RWPE1 (cell line): ENCODE measurements at places on chromosomes 2 and 18.

DNA sequence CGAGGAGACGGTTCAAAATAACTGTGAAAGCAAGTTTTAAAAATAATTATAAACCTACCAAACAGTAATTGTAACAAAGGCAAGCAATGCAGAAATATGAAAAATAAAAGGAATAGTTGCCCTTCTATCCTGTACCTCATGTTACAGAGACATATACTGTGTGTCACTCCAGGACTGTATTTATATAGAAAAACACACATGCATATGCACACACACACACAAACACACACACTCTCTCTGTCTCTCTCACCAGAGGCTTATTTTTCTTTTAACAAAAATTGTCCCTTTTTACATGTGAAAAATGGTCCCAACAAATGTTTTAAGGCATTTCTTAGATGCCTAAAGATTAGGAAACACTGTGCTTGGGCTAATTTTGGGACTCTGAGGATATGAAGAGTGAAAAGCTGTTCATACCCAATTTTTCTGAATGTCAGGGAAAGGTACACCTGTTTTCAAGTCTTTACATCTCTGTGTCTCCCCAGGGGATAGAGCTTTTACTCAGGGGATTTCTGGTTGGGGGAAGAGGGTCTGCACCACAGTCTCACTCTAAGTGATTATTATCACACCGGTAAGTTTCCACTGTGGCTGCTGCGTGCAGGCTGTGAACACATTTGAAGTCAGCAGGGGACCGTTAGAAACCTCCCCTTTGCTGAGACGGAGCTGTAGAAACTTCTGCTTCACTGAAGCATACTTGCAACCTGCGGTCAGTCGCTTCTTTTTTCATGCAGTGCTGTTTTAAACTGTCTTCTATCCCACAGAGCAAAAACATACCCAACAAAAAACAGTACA lies 51.4 kb upstream of the SPAG16 start:
- no peak for DNase-seq

- no peak for DNase-seq
Measured at GRCh38 chr2:108833219-108833618, 46.6 kb downstream of the CCDC138 start.

GRCh38 chr2:141058556-141058955 lies 1072.3 kb downstream of the LRP1B start:
- DNase-seq, result no peak

DNA sequence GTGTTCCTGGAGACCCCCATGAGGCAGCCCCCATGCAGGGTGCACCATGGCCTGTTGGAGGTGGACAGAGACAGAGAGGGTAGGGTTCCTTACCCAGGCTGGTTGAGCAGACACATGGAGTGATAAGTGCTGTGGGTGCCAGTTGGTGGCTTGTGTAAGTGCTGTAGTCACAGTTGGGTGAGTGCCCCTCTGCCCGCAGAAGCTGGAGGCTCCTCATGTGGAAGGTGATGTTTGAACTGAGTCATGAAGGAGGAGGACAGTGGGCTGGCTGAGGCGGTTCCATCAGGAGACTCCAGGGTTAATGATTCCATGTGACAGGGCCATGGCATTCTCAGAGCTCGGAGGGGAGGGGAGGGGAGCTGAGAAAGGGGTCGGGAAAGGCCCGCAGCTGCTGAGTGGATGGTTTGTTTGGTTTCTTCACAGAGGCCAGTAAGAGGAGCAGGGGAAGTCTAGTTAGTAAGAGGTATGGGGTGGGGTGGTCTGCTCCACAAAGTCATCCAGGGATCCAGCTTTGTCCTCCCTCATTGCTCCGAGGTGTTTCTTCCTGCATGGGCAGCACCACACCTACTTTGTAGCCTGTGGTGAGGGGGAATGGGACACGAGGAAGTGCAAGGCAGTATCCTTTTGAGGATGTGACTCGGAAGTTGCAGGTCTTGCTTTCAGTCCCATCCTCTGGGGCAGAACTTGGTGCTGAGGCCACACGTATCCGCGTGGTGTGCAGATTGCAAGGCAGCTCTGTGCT lies 13.6 kb downstream of the IMPA2 start:
- no peak for DNase-seq

GRCh38 chr2:199727801-199728200 lies 123.2 kb downstream of the FTCDNL1 start:
- DNase-seq, result no peak

DNA sequence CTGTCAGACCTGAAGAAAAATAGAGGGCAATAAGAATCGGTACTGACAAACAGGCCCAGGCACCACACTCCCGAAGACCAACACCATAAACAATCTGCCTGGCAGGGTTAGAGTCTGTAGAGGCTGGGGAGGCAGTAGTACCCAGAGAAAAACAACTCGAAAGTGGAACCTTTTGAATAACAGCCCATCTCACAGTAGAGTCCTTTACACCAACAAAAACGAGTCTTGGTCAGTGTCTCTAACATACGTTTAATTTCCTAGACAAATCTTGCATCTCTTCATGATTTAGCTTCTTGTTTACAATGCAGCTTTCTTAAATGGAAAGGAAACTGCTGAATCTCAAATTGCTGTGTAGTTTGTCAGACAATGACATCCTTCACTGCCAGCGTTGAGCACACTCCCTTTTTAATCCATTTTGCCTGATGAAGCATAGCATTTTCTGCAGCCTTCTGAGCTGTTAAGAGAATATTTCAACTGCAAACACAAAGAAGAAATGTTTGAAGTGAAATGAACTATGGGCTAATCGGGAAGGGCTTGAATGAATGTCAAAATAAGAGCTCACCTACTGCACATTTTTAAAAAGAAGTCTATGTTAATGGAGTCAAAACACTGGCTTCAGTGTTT lies 73.1 kb upstream of the DSG1 start:
- DNase-seq, result no peak

GRCh38 chr2:174063492-174064092 lies 98.4 kb upstream of the SP3 start:
- DNase-seq, result peak; percentile 67

GRCh38 chr2:190964170-190964795 lies 49.7 kb downstream of the STAT1 start:
- no peak for DNase-seq
